ENCODE measurements at places on chromosomes 3 and 15.

GRCh38 chr3:190618330-190619030 lies 104.6 kb downstream of the IL1RAP start:
- DNase-seq: no peak

DNA sequence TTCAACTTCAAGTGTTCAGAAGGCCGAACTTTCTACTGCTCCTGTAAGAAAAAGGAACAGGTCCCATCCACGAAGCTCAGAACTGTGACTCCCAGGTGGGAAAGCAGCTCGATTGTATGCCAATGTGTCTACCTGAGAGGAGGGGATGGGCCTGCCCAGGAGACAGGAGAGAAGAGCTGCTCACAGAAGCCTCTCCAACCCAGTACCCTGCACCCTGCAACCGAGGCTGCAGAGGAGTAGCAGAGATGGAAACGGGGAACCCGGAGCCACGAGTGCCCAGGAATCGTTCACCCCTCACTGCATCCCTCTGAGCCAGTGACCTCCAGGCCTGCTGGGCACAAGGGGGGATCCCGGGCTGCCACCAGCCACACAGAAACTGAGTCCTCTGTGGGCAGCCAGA lies 86.5 kb upstream of the PRR23E start:
- no peak for DNase-seq

- DNase-seq: no peak
These were observed 62.4 kb upstream of the TNIK start for GRCh38 chr3:171522651-171523050.

- DNase-seq: no peak
These were observed 17.5 kb downstream of the IL1RAP start for GRCh38 chr3:190531406-190531805.

- DNase-seq: no peak
These were observed 34.2 kb upstream of the TF start for GRCh38 chr3:133712017-133712416.

- no peak for DNase-seq
These were observed 53.4 kb downstream of the FOXB1 start for GRCh38 chr15:60057554-60057953.
